NCI-H1694 (cell line): ENCODE measurements at places on chromosomes 4 and X.

GRCh38 chr4:16893141-16893651, 5.2 kb downstream of the LDB2 start:
- DNase-seq: no peak

GRCh38 chr4:180538384-180539057, 1704.7 kb upstream of the TENM3 start:
- no peak for DNase-seq

DNA sequence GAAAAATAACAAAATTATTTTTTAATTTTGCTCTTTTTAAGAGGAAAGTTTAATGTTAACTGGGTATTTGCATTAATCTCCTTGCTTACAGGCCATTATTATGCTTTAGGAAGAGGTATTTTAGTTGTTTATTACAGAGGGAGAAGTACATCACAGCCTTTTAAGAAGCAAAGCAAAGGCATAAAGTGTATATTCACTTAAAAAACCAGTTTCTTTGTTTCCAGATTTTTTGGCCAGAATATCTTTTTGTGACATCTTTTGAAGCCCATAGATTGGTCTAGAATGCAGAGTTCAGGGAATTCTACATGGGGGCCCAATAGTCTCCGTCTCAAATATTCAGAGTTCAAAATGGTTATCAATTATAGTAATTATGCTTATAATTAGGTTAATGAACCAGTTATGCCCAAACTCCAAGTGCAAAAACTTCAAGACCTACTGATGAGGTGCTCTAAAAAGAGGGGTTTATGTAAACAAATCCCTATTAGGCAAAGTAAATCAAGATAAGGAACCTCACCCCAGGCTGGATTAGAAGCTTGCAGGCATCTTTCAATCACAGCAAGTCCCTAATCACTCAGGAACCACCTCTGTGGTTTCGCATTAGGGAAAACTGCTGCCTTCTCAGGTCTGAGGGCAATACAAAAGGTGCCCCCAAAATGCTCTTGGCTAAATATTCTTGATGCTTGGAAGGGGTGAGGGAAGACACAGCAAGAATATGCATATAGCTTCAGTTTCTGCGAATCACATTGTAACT, 1.4 kb downstream of the CXXC4 start:
- no peak for DNase-seq

DNA sequence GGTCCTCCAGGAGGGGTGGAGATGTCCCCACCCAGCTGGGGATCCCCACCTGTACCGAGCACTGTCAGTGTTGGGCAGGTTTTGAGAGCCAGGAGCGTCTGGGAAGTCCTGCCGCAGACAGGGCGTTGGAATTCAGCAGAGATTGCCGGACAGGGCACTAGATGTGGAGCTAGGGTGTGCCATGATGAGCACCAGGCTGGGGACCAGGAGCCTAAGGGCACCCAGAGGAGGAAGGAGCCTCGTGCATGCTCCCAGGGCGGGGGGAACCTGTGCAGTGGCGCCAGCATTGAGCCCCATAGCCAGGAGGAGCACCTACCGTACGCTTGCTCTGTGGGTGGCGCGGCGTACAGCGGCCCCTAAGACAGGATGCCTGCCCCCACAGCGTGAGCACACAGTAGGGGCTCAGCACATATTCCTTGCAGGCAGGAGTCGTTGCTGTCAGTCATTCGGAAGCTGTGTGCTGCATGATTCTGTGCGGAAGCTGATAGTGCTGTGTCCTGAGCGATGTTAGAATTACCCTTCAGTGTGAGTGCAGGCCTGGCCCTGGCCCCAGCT, 18.8 kb upstream of the TADA2B start:
- no peak for DNase-seq

DNA sequence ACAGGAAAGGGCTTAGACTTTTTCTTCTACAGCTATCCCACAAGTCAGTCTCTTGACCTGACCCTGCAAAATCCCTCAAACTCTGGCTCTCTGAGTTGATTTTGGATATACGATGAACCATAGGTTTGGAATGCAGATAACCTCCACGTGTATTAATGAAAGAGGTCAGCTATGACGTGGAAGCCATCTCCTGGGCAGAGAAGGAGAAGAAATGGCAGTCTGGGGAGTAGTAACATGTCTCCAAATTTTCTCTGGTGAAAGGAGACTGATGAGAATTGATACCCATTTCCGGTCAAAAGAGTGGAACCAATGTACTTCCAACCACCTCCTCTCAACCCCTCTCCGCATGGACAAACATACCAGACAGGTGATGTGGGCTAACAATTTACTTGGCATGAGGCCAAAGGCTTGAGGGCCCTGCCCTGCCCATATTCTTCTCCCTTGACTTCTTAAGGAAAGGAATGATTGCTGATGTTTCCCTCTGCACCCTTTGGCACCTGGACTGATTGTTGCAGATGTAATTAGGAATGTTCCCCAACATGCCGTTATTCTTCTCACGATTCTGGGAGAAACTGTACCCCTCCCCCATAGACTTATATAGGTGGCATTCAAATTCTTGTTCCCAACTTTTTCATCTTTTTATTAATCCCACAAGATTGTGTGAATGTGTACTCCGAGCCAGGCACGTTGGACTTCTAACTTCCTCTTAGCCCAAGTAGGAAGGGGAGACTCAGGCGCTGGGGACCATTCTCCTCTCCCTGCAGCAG, 580 bp upstream of the PLS3 start:
- no peak for DNase-seq

- DNase-seq: no peak
These were observed 1827.0 kb downstream of the C4orf33 start for GRCh38 chr4:130922955-130923354.

- DNase-seq: no peak
These were observed 29.8 kb upstream of the IRAK1 start for GRCh38 chrX:154049209-154050112.

DNA sequence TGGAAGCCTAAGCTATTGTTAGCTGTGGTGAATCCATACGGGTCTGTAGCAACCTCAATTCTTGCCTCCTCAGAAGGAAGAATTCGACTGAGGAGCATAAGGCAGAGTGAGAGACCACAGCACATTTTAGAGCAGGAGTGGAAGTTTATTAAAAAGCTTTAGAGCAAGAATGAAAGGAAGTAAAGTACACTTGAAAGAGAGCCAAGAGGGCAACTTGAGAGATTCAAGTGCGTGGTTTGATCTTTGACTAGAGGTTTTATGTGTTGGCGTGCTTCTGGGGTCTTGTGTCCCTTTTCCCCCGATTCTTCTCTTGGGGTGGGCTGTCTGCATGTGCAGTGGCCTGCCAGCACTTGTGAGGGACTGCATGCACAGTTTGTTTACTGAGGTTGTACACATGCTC, 880.6 kb upstream of the INTU start:
- DNase-seq: no peak
